ENCODE measurements at places on chromosomes 4 and X.

DNA sequence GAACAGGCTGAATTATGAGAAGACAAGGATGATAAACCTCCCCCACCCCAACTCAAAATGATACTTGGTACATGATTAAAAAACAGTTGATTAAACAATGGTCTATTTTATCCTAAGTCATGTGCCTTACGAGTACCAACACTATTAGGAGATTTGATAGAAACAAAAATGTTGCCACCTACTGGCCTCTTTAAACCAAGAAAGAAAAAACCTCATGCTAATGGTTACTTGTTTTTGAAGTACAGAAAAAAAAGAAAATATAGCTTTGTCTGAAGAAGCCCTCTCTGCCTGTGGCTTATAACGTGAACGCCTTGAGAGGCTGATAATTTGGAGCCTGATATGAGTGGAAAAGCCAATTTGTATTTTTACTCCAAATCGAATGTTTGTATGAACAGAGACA is 538.2 kb downstream of the DMD start:
- no peak for DNase-seq

GRCh38 chrX:39931529-39932282 is 166.1 kb downstream of the BCOR start:
- DNase-seq: no peak

DNA sequence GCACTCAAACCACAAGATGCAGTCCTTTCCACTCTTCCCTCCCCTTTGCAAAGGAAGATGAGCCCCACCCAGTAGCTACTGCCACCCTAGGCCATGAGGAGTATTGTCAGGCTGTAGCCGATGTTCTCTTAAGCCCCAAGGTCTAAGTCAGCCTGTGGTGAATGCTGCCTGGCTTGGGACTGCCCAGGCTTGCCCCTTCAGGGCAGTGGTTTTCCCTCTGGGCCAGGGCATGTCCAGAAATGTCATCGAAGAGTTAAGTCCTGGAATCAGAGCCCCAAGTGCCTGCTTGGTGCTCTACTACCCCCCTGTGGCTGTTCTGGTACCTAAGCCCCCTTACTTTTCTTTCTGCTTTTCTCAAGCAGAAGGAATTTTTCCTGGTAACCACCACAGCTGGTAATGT is 11.8 kb upstream of the PGK1 start:
- no peak for DNase-seq

- no peak for DNase-seq
Observed at GRCh38 chrX:130631011-130631410, 229.2 kb downstream of the RBMX2 start.
